NCI-H510A treated with DMSO at 0.1 percent for 48 hours (cell line): ENCODE measurements at places on chromosomes 5 and 9.
A peak's percentile ranks its signal among the peaks of the same experiment; 100 is the strongest.

DNA sequence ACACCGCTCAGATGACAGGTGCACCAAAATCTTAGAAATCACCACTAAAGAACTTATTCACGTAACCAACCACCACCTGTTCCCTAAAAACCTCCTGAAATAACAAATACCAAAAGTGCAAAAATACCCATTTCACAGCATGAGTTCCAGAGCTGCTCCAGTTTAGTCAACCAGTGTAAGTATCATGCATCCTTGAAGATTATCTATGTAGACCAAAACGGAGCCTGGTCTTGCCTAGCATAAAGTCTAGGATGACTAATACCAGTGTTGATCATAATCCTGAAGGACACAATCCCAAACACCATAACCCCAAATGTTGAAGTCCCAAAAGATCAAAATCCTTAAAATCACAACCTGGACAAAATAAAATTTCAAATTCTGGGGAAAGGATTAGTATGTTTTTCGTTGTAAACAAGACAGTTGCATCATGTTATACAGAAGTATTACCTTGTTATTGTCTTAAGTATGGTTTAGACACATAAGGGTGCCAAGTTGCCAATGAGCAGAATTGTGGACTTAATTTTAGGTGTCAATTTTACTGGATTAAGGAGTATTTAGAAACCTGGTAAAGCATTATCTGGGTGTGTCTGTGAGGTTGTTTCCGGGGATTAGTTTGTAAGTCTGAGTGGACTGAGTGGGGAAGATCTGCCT is 18.1 kb downstream of the VCP start:
- no peak for DNase-seq

GRCh38 chr5:107303171-107303968 is 367.4 kb downstream of the EFNA5 start:
- no peak for DNase-seq

- DNase-seq, result no peak
These were observed 166.2 kb downstream of the AUH start for GRCh38 chr9:91195372-91196012.

DNA sequence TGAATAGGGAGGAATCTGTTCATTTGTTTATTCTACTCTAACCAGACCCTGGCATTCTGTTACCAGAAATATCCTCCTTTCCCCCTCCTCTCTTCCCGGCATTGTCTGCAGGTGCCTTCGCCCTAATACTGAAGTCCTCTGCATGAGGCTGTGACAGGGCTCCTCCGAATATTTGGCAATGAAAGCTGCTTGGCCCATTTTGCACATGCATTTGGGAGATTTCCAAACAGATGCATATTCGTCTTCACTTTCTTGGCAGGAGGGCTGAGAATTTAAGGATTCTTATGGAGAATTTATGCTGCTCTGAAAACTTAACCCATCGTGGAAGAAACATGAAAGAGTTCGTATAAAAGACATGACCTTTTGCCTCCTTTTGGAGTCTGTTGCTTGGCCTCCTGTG is 484.0 kb downstream of the ZNF608 start:
- DNase-seq, result no peak

DNA sequence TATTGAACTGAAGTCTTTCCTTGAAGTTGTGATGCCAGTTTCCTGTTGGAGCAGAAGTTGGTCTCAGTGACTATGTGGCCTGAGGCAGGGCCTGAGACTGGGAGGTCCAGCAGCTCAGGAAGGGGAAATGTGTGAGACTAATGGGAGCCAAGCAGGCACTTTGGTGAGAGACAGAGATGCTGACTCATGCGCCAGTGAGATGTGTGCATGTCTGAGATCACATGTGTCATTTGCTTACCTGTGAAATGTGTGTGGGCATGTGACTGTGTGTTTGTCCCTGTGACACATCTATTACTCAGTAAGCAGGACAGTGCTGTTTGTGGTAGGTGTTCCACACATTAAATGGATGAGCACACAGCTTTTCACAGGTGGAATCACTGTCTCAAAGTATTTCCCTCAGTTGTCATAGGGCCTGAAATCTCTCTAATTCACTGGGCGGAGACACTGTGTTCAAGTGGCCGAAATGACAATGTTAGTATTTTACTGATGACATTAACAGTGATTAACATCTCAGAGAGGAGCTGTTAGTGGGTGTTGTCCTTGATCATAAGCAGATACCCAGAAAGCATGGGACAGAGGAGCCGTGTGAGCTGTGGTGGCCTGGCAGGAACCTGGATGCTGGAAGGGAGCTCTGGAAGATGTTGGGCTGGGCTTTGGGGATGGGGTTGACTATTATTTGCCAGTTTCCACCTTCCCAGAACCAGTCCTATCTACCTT is 7.4 kb downstream of the NPR2 start:
- no peak for DNase-seq

- DNase-seq, result no peak
These were observed 14.4 kb upstream of the ZNF131 start for GRCh38 chr5:43106290-43106638.

GRCh38 chr5:136396886-136397285 is 31.5 kb upstream of the TRPC7 start:
- DNase-seq, result peak; percentile 12

GRCh38 chr9:95793924-95794828 is 81.3 kb upstream of the ERCC6L2 start:
- DNase-seq, result no peak

DNA sequence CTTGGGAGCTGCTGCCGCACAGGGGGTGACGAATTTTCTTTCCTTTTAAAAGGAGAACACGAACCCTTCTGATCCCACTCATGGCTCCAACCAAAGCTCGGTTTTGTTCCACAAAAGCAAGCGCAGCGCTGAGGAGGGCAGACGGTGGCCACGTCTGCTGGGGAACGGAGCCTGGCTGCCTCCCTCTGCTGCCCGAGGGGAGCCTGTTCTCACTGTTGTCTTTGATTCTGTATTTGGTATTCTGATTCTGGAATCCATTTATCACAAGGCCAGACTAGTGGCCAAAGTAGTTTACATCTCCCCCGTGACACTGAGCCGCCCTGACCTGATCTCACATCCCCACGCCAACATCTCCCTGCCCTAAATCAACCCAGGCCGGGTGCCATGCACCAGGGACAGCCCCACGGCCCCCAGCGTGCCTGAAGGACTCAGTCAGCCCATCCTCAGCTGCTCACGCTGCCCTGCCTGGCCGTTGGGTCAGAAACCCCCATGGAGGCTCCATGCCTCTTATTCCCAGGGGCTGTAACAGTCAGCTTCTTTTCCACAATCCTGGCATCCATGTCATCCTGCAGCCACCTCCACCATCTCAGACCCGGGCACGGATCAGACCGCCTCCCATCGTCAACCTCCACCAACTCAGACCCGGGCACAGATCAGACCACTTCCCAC is 6.7 kb upstream of the NSMF start:
- DNase-seq, result no peak

DNA sequence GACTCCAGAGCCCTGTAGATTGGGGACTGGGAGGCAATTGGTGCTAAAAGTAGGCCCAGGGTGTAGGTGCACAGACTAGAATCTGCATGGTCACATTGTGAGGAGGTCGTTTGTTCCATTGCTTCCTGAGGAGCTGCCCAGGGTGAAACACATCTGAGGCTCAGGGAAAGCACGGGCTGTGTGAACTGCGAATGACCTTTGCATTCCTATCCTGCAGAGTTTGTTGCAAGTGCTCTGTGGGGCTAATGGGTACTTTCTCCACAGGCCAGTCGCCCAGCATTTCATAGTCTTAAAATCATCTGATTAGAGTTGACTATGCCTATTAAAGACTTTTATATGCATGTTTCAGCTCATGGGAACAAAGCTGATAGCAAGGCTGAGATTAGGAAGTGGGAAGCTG is 14.4 kb upstream of the SLC46A2 start:
- DNase-seq, result no peak

DNA sequence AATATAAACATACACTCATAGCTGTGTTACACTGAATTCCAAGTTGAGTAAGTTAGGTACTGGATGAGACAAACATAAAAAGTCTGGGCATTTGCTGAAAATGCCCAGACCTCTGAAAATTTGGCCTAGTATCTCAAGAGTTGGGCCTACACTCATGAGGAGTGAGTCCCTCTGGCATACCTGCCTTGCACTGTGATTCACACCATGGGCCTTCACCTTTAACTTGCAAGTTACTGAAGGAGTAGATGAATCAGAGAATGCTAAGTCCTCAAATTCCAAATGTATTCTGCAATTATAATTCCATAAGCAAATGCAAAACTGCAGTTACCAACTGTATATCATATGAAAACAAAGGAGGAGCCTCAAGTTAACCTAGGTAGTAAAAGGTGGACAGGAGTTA is 32.3 kb upstream of the C9orf40 start:
- DNase-seq, result no peak
